Smooth muscle cell of the brain vasculature (primary cell): ENCODE measurements at places on chromosomes 13 and 19.

- no peak for DNase-seq
Observed at GRCh38 chr13:40578055-40578454, 88.4 kb downstream of the FOXO1 start.

DNA sequence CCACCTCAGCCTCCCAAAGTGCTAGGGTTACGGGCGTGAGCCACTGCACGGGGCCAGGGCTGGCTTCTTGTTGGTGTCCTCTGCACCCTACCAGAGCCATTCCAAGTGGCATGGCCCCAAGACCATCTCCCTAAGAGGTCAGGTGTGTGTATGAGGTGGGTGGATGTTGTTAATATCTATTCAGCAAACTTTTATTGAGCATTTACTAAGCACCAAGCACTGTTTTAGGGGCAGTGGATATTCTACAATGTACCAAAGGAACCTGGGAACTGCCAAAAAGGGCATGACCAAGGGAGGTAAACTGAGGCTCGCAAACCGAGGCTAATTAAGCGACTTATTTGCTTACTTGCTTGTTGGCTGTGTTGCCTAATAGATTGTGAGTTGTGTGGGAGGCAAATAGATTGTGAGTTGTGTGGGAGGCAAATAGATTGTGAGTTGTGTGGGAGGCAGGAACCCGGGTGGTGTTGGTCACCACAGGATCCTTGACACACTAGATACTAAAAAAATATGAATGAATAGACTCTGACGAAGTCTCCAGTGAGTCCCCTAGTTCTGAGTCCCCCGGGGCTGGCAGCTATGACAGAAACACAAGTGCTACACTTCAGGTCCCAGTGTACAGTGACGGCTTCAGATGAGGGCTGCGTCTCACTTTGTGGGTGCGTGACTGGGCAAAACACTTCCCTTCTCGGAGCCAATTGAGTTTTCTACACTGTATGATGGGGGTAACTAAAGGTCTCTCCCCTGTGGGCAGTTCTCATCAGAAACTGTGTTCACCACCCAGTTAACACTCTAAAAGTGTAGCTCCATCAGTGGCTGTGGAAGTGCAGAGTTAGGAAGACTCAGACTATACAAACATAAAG, 5.0 kb upstream of the BICRA start:
- DNase-seq = no peak

DNA sequence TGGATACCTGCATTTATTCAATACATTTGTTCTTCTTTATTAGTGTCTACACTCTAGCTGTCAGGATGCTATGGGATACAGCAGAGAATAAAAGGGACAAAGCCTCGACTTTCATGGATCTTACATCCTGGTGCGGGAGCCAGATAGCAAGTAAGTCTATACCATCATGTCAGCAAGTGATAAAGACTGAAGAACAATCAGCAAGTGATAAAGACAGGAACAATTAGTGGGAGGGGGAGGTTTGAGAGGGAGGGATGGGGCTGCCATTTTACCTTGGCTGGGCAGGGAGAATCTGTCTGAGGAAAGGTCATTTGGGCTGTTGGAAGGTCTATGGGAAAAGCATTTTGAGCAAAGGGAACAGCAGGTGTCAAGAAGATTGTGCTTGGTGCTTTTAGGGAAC, 2.6 kb upstream of the UBE2S start:
- DNase-seq = no peak

DNA sequence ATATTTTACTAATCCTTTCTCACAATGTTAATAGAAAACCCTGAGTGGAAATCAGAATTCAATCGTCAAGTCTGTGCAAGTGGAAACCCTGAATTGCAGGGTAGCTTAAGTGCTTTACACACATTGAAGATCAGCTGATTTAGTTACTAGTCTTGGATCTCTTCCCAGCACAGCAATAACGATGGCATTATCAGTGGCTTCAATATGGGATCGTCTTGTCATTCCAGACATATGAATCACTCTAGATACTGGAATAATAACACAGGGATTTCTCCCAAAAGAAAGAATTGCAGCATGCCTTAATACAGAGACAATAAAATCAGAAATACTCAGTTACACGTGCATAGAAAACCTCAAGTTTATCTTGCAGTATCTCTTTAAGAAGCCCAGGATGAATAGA, 12.6 kb upstream of the METTL21C start:
- DNase-seq = no peak

- DNase-seq = no peak
Observed at GRCh38 chr13:113730258-113730691, 28.8 kb upstream of the TMEM255B start.

DNA sequence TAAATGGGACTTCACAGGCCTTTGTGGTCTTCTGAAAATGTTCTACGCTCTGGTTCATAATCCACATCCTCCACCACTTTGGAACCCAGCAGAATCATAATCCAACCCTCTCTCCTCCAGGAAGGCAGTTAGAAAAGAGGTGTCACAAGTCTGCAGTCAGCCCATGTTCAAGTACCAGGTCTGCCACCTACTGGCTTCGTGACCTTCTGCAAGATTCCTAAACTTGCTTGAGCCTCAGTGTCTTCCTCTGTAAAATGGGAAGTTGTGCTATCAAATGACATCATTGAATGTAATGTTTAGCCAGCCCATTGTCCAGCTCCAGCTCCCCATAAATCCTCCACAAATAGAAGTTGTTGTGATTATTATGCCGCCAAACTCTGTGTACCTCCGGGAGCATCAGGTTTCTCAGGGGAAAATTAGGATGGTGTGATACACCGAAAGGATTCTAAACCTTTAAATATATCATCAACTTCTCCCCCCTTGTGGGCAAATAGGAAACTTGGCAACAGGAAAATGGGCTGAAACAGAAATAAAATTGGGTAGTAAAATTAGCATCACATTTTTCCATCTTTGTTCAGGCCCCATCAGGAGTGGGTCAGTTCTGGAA, 109.7 kb downstream of the NUFIP1 start:
- DNase-seq = no peak
